ENCODE measurements at places on chromosomes 3 and 15. TPM values are rescaled to one million over a fixed set of nuclear protein-coding genes. Genes with fewer than 3 reads are reported as not detected.

Gene SMCO1
- total RNA-seq: not detected

DNA sequence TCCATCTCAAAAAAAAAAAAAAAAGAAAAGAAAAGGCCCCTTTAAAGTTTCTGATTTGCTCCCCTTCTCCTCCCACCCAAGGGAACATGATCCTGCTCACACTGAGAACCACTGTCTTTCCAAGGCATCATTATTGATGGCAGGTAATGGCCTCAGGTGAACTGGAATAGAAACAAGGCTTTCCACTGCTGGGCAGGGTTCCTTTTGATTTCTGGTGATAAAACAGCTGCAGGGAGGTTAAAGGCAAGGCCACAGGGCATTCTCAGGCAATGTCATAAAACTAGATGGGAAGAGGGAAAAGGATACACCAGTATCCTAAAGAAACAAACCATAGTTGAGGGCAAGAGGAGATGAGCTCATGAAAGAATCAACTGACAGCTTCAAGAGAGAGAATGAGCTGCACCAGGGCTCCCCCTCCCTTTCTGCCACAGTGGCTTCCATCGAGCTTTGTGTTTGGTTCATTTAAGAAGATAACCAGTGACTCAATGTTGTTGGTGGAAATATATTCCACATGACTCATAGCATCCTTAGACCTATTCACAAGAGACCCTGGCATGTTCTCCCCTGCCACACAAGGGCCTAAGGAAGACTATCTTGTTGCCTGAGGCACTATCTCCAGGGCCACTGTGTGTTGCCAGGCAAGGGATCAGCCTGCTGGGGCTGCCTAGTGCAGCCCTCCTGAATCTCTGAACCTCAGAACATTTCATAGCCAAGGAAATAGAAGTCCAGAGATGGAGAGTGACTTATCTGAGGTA is 86.4 kb downstream of the WDR76 start:
- DNase-seq: peak; percentile 26

DNA sequence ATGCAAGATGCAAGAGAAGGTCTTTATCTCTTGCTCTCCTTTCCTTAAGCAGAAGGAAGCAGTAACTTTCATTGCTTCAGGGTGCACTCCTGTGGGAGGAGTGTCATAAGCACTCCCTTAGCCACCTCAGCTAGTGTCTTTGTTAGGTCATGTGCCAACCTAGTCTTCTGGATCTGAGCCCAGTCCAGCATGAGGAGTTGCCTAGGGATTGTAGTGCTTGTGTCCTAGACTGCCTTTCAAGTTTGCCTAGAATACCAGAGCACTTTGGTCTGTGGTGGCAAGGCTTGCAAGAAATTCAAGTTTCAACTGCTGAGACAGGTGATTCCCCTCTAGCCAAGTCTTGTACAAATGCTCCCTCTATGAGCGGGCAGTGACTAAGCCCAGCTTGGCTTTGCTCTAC is 633.6 kb downstream of the ZNF385D start:
- no peak for DNase-seq

DNA sequence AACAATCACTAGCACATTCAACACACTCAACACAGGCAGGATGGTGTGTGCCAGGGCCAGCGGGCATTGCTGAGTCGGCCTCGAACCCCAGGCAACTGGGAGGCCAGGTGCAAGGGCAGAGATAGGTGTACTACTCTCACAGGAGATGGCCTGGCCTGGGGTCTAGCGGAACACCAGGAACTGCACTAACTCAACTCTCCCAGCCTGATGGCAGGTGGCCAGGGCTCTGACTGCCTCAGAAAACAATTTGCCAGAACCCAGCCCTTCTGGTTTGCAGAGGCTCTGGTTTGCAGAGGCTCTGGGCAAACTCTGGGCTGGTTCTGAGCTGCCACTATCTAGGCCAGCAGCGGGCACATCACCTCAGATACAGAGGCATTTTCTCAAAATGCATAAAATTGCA is 229.2 kb upstream of the CHRNA7 start:
- no peak for DNase-seq

Gene CELSR3
- 7.9 TPM for total RNA-seq

Gene SCN11A
- 0.09 TPM for total RNA-seq

DNA sequence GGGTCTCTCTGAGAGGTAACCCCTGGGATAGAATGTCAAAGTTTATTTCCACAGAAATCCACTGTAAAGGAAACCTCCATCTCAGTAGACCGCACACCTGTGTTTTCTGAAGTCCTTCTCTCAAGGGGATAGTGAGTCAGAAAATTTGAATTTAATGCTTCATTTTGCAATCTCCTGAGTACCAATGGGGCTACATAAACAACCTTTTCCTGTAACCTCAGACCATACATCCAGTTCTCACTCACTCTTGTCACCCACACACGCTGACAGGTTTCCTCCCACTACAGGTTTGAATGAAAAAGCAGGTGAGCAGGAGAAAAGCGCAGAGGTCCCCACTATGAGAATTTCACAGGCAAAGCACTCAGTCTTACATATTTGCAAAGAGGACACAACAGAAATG is 165.3 kb upstream of the MCTP2 start:
- DNase-seq: peak; percentile 6

Gene SLC2A2
- not detected for total RNA-seq

Gene FBXL2
- total RNA-seq: not detected

DNA sequence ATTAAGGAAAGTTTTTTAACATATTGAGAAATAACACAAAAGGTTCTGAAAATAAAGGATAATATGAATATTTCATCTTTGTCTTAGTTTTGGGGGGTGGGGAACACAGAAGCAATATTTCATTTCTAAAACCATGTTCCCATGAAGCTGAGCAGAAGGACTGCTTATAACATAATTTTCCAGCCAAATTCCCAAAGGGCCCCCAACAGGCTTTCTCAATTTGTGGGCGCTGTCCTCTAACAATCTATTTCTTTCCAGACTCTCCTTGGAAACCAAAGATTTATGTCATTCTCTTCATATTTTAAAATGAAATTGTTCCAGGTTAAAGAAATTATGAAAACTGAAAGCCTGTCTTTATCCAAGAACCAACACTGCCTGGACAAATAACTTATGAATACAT is 273.5 kb downstream of the ZBTB20 start:
- no peak for DNase-seq

DNA sequence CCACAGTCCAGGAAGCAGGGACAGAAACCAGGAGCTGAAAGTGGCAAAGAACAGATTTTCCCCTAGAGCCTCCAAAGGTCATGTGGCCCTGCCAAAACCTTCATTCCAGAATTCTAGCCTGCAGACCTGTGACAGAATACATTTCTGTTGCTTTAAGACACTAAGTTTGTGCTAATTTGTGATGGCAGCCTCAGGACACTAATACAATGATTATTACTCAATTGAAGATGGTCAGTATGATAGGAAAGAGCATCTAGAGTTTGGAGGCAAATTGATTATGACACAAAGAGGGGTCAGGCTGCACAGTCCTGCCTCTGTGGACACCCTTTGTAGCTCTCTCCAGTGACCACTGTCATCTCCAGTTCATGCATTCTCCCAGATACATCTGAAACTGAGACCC is 79.0 kb upstream of the C3orf49 start:
- DNase-seq: no peak

Gene RHOV
- total RNA-seq: 0.41 TPM

Gene TMEM45A
- total RNA-seq: 3.1 TPM

DNA sequence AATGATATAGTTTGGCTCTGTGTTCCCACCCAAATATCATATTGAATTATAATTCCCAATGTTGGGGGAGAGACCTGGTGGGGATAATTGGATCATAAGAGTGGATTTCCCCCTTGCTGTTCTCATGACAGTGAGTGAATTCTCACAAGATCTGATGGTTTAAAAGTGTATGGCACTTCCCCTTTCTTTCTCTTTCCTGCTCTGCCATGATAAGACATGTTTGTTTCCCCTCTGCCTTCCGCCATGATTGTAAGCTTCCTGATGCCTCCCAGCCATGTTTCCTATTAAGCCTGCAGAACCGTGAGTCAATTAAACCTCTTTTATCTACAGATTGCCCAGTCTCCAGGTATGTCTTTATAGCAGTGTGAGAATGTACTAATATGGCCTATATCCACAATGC is 126.7 kb upstream of the GMNC start:
- DNase-seq: no peak

DNA sequence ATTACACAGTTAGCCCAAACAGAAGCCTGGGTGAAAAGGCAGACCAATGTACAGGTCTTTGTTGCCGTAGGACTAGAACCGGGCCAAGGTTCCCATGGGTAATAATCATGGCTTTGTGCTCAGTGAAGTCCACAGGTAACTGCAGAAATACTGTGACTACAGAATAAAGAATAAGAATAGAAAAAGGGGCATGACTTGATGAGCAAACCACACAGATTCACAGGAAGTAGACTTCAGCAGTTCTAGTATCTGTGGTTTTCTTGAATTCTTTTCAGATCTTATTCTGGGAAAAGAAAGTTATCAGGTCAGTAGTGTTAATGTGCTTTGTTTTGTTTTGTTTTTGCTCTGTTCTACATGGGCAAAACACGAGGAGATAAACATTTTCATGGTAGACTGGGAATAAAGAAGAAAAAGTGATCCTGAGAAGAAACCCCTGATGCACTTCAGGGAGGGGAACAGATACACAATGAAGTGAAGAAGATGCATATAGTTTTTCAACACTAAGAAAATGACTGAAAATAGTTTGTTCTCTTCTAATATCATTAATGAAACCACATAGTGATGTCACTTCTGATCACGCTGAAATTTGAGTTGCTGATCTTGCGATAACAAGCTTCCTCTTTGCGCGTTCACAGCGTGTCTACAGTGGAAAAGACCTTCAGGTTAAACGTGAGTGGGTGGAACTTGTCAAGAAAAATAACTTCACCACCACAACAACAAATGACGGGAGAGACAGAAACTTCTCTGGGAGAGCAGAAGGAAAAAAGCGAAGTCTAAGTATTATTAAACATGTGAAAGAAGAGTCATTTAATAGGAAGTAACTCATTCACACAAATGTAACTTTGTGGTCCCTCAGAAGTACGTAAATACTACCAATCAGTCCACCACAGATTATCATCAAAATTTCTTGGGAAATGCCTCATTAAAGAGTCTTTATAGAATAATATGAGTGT is 315.8 kb upstream of the SATB1 start:
- DNase-seq: peak; percentile 76

GRCh38 chr3:196219194-196219969 is 3.0 kb downstream of the SLC51A start:
- peak; percentile 81 for DNase-seq

GRCh38 chr15:52256366-52256765 is 39.2 kb downstream of the MYO5C start:
- DNase-seq: peak; percentile 88

Gene CSTA
- not detected for total RNA-seq

- peak; percentile 75 for DNase-seq
Observed at GRCh38 chr3:15557511-15557946, 36.0 kb upstream of the COLQ start.

DNA sequence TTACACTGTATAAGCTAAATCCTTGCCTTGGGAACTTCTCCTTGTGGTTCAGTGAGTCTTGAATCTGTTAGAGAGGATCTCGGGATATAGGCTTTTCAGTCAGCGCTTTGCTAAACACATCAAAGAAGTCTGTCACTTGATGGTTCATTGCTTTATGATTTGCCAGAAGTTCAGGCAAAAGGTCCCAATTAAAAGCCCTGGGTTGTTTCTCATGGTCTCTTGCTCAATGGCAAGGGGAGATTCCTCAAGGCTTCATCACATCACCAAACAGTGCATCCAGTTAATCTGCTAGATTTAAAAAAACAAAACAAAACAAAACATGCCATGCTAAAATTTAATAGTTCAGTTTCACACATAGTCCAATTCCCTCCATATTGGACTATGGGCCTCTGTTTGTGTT is 114.8 kb downstream of the FILIP1L start:
- no peak for DNase-seq

GRCh38 chr15:52224211-52224610 is 33.0 kb upstream of the GNB5 start:
- DNase-seq: peak; percentile 43

DNA sequence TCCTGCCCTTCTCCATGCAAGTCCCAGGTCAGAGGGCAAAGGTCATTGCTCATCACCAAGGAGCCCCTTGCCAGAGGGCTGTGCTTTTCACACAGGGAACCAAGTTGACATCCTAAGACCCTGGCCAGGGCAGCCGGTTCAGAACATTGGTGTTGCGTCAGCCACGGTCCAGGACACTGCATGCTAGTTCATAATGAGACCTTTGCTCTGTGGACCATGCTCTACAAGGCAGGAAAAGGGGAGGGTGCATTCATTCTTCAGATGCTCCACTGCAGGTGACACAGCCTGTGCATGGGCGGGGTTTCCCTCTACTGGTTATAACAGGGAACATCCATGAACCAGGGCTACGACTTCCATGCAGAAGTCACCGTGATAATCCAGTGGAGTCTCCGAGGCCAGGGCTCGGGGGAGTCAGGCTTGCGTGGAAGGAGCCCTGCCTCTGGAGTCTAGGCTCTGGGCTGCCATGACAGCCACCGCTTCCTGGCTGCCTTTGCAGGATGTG is 81.6 kb downstream of the OCA2 start:
- DNase-seq: no peak

Data from activated CD4-positive, alpha-beta T cell treated with anti-CD3 and anti-CD28 coated beads for 36 hours (primary cell).